ENCODE measurements at places on chromosomes 2 and 18.

DNA sequence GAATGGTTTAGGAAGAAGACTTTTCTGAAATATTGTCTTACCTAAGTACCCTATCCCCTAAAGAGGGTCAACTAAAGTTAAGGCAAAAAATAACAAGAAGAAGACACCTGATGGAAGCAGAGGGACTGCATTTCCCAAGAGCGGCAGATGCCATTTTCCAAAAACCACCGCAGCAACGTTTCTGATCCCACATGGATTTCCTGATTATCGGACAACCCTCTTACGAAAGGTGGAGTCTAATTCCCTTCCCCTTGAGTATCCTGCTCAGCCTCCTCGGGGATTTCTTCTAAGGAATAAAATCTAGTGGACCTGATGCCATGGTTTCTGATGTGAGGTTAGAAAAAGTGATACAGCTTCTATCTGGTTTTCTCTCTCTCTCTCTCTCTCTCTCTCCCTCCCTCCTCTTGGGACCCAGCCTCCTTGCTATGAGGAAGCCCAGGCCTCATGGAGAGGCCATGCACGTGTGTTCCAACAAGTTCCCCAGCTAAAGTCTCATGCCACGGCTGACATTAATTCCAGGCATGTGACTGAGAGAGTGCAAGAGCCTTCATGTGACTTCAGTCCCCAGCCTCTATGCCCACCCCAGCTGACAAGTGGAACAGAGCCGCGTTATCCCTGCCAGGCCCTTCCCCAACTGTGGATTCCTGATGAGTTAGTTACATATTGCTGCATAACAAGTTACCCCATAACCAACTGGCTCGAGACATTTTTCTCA lies 150.3 kb downstream of the SMAD2 start:
- DNase-seq = no peak

- DNase-seq = no peak
Measured at GRCh38 chr2:32355976-32356680, 695 bp upstream of the BIRC6 start.

DNA sequence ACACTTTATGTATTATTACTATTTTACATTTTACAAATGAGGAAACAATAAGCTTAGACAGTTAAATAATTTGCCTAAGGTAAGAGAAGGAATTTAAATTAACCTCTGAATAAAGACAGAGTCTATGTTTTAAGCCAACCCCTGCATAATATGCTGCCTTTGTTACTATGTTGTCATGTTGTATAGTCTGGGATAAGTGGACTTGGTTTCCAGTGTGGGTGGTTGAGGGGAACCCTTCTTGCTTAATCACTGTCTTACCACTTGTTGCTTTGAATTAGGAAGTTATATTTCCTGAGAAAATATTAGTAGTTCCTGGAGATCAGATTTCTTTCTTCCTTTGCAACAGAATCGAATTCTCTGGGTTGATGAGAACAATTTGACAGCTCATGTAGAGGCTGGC lies 52.6 kb downstream of the AGPS start:
- DNase-seq = no peak

DNA sequence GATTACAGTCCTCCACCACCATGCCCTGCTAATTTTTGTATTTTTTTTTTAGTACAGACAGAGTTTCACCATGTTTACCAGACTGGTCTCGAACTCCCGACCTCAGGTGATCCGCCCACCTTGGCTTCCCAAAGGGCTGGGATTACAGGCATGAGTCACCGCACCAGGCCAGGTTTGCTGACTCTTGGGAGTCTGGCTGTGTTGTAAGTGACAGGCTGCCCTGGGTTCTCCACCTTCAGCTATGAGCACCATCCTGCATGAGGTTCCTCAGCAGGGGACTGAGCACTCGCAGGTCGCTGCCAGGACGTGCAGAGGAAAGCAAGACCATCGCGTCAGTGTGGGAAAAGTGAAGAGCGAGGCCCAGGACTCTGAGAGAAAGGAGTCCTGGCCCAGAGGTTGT lies 112.6 kb upstream of the NDUFV2 start:
- no peak for DNase-seq

DNA sequence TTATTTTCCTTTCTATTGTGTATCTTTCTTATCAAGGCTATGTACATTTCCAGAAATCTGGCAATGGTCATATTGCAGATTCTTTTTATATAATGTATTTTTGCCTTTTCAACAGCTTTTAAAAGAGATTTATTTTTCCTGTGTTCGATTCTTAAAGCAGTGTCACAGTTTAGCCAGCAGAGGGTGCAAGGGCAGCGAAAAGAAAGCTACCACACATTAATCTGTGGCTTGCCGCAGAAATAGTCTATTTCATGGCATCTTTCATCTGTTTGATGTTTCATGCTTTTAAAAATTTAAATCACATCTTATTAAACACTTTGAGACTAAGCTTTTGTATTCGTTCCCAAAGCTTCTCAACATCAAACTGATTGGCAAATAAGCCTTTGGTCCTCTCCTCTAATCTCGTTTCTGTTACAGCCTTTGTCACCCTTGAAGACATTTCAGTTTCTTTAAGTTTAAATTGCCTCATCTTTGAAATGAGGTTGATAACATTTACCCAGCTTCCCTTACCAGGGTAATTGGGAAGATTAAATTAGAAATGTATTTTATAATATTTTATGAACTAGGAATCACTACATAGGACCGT lies 73.3 kb downstream of the PIK3C3 start:
- DNase-seq = no peak

GRCh38 chr2:151976945-151977353 lies 121.9 kb downstream of the CACNB4 start:
- no peak for DNase-seq

DNA sequence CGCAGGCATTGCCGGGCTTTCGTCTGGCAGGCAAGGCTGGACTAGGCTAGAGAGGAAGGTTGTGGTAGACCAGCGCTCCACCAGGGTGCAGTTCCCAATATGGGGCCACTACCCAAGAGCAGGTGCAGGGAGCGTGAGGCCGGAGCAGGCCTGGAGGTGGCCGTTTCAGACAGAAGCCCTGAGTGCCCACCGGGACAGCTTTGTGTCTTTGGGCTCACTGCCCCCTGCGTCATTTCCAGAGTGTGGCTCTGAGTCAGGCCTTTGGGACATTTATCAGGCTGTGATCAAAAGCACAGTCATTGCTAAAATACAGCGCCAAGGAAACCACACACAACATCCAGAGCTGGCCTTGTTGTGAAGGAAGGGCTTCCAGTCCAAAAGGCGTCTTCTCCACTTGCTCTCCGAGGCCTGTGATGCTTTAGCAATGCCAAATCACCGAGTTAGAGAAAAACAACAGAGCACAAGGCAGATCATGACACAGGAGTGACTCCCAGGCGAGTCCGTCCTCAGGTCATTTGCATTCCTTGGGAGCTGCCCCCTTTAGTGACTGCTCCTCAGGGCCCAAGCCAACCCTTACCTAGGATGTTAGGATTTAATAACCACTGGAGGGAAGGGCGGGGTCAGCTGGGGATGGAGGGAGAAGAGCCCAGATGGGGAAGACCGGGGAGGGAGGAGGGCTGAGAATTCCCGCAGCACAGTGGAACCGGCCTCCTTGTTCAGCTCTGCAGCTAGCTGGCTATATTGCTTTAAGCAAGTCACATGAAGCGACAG lies 42.3 kb downstream of the RFX8 start:
- no peak for DNase-seq

GRCh38 chr18:23038712-23039111 lies 96.6 kb upstream of the CABLES1 start:
- no peak for DNase-seq

DNA sequence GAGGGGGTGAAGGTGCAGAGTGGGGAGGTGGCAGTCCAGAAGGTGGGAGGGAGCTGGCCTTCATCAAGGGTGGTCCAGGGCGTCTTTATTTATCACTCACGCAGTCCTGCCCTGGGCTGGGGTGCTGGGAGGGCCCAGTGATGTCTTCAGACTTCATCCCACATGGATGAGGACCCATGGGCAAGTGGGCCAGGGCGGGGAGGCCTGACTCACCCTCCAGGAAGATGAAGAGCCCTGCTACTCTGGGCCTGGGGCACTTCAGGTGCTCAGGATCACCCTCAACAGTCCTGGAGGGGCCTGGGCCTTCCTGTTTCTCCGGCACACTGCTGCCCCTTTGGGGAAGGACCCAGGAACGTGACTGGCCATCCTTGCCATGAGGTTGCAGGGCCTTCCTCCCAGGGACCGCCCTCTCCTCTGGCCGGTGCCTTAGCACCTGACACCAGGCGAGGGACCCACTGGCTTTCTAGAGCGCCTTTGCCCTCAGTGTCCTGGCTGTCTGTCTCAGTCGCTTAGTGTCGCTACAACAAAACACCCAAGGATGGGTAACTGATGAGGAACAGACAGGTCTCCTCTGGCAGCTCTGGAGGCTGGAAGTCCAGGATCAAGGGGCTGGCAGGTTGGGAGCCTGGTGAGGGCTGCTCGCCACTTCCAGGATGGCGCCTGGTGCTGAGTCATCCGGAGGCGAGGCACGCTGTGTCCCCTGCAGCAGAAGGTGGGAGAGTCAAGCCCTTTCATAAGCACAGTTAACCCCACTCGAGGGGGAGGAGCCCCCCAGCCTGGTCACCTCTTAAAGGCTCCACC lies 57.8 kb upstream of the HS6ST1 start:
- DNase-seq = peak; percentile 38

DNA sequence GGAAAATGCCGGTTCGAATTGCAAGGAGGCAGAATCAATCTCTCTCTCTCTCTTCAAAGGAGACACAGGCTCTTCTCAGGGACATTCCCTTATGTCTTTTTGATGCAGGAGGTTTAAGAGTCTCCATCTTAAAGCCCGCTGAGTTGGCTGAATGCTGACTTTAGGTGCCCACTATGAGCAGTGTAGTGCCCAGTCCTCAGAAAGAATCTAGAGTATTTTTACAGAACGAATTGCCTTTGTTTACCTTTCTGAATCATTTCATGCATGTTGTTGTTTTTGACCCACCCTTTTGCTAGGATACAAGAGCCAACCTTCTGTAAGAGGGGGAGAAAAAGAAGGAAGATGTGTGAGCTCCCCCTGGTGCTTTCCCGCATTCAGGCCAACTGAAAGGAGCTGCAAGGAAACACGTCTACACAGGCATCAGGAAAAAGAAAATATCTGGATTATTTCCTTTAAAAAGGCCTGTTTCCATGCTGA lies 193.5 kb upstream of the TCF4 start:
- no peak for DNase-seq

DNA sequence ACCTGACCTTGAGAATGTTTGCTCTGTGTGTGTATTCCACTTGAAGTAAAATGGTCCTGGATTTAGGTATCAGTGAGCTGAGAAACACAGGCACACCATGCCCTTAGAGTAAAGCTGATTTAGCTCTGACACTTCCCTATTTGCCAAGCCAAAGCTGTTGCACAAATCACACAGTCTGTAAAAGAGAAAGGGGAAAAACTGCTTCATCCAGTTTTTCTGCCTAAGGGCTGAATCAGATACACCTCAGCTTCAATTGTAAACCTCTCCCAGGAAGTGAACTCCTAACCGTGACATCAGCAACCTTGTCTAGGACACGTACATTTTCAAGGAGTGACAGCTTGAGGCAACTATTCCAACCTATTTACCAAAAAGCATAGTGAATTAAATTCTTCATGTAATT lies 150.4 kb downstream of the NR4A2 start:
- DNase-seq = no peak

- no peak for DNase-seq
Measured at GRCh38 chr18:56083097-56083521, 495.1 kb upstream of the TCF4 start.

DNA sequence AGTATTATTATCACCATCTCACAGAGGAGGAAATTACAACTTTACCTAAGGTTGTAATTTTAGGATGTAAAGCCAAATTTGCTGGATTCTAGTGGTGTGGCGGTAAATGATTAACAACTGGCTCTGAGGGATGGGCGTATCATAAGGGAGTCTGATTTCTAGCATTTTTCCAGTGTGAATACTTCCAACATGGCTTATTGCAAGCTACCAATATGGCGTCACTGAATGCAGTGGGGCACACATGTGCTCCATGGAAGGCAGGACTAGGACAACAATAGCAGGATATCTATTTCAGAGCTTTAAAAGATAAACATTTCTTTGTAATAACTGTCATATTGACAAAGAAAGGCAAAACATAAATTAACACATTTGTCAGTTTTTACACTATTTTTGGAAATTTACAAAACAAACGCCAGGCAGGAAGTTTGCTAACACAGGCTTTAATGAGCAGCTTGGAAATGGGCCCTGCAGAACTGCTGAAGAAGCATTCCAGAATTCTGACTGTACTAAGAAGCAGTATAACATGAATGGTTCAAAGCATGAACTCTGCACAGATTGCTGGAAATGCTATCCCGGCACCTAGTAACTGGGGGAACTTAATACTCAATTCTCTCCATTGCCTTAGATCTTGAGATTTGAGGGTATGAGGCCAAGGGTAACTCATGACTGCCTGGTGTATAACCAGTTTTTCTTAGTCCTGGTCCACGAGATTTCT lies 439.3 kb upstream of the MAP2 start:
- DNase-seq = no peak

DNA sequence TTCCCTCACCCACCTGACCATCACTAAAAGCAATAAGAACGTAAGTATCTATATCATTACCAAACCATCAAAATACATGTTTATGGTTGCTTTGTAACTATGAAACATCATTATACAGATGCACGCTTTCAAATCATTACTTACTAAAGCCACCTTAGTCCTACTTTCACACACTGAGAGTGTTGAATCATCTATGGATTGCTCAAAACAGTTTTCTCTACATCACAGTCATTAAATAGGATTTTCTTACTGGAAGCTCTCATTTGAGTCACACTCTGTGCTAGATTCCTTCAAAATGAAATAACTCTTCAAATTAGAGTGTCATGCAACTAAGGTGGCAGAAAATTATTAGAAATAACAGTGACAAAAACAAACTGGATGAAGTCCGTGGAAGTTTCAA lies 878.4 kb downstream of the CPS1 start:
- no peak for DNase-seq

GRCh38 chr2:160940699-160941098 lies 219.5 kb upstream of the TANK start:
- no peak for DNase-seq

DNA sequence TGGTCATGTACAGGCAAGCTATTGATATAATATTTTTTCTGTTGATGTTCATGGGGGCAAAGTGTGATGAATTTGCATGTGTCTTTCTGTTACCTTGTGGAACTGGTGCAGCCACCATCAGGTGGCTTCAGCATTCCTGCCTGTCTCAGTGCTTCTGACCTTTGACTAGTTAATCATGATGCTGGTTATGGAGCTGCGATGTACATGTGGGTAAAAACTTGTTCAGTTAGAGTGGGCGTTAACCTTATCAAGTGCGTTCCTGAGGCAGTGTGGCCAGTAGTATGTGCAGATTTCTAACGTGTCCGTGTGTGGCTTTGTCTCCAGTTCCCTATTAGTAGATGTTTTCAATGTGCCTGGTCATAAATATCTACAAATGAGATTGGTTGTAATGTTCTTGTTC lies 127.4 kb upstream of the ZSWIM2 start:
- no peak for DNase-seq

DNA sequence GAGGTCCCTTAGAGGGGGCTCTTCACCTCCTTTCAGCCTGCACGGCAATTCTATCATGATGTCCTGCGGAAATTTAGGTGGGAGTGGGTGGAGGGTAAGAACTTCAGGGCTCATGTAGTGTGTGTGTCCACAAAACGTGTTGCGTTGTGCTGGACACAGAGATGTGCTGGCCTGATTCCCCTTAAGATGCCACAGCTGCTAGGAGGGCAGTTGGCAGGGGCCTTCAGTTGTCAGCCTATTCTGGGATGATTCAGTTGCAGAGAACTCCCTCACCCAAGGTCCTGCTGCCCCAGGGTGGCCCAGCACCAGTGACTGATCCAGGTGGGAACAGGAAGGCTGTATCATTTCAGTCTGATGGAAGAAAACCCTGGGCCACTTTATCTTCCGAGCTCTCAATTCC lies 1.0 kb upstream of the HJURP start:
- DNase-seq = no peak
